DMS79 (cell line): ENCODE measurements at places on chromosomes 5 and 9.

DNA sequence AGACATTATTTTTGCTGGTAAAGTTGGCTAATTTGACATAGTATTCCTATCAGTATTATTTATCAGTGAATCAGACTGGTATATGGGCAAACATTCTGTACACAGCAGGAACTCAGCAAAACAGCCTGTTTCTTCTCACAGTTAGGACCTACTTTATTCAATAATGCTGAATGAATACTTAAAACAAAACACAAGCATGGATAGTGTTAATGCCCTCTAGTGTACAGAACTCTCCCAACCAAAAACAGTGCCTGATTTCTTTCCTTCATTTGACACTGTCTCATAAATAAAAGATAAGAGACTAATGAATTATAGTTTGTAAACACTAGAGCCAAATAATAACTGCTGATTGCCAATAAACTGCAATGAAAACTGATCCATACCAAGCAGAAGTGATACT is 1113.3 kb downstream of the PTPRD start:
- DNase-seq, result no peak

- DNase-seq, result no peak
Observed at GRCh38 chr5:34817558-34818351, 21.2 kb upstream of the TTC23L start.

GRCh38 chr5:42268630-42269029 is 154.6 kb upstream of the GHR start:
- DNase-seq, result no peak

GRCh38 chr5:598564-598890 is 13.6 kb upstream of the CEP72 start:
- DNase-seq, result no peak

- no peak for DNase-seq
Observed at GRCh38 chr5:95018946-95019345, 265.9 kb downstream of the MCTP1 start.

DNA sequence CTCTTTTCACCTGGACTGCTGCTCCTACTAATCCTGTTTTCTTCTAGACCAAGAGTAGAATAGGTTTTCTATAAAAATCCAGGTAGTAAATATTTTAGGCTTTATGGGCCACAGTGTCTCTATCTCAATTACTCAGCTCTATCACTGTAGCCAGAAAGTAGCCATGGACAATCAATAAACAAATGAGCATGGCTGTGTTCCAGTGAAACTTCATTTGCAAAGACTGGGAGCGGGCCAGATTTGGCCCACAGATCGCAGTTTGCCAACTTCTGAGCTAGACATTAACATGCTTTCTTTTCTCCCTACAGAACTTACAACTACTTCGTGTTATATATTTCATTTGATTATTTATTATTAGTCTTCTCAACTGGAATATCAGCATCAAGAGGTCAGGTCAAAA is 30.2 kb downstream of the BRINP1 start:
- no peak for DNase-seq

- no peak for DNase-seq
Observed at GRCh38 chr5:31362529-31362900, 169.0 kb downstream of the CDH6 start.

GRCh38 chr5:163248333-163248732 is 189.1 kb upstream of the CCNG1 start:
- no peak for DNase-seq

DNA sequence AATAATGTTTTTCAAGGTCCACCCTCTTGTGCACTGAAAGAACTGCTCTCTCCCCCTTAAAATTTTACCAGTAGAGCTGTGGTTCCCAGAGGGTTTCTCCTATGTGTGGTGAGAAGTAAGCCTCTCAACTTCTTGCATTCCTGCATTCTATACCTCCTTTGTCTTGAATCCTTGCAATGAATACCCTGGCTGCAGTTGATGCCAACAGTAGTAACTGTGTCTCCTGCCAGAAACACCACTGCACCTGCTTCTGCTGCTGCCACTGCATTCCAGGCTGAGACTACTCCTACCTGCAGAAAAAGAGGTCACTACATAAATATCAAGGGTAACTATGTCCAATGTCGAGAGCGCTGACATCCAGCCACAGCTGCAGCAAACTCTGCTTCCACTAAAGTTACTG is 203.7 kb downstream of the TMEM167A start:
- no peak for DNase-seq

- DNase-seq, result no peak
Observed at GRCh38 chr9:36855448-36856315, 178.4 kb downstream of the PAX5 start.

GRCh38 chr5:159915904-159916840 is at the start of gene ADRA1B:
Gene ADRA1B, plus strand, starts transcription at chr5:159916482. Its CDS starts 424 bp downstream, at chr5:159916906.
- DNase-seq, result no peak

- no peak for DNase-seq
Observed at GRCh38 chr5:142780871-142781270, 10.7 kb downstream of the ARHGAP26 start.

DNA sequence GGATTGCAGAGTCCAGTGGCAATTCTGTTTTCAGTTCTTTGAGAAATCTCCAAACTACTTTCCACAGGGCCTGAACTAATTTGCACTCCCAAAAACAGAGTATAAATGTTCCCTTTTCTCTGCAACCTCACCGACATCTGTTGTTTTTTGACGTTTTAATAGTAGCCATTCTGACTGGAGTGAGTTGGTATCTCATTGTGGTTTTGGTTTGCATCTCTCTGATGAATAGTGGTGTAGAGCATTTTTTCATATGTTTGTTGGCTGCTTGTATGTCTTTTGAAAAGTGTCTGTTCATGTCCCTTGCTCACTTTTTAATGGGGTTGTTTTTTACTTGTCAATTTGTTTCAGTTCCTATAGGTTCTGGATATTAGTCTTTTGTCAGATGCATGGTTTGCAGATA is 72.6 kb downstream of the PALM2AKAP2 start:
- no peak for DNase-seq

DNA sequence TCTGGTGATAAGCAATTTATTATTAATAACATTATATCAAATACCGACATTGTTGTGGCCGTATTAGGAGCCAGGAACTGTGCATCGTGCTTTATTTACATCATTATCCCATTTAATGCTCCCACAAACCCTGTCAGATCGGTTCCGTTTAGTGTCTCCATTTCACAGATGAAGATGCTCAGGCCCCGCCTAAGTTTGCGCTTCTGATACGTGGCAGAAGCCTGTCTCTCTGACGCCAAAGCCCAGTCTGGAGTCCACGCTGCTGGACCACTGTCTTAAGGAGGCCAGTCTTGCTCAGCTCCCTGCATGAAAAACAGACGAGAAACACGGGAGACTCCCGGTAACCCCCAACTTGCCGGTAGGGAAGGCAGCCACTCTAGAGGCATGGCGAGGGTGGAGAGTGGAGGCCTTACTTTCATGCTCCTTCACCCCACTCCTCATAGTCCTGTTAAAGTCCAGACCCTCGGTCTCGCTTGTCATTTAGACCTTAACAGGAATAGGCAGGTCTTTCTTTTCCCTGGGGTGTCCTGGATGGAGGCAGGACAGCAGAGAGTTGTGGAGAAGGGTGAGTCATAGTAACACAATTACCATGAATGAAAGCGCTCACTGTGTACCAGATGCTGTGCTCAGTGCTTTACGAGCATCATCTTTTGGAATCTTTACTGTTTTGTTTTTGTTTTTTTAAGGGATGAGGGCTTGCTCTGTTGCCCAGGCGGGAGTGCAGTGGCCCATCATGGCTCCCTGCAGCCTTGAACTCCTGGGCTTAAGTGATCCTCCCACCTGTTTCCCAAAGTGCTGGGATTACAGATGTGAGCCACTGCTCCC is 872 bp downstream of the TXNDC15 start:
- no peak for DNase-seq

GRCh38 chr5:43301653-43302091 is 11.5 kb downstream of the HMGCS1 start:
- DNase-seq, result peak; percentile 24

- no peak for DNase-seq
Observed at GRCh38 chr9:109247228-109247627, 73.6 kb downstream of the EPB41L4B start.

DNA sequence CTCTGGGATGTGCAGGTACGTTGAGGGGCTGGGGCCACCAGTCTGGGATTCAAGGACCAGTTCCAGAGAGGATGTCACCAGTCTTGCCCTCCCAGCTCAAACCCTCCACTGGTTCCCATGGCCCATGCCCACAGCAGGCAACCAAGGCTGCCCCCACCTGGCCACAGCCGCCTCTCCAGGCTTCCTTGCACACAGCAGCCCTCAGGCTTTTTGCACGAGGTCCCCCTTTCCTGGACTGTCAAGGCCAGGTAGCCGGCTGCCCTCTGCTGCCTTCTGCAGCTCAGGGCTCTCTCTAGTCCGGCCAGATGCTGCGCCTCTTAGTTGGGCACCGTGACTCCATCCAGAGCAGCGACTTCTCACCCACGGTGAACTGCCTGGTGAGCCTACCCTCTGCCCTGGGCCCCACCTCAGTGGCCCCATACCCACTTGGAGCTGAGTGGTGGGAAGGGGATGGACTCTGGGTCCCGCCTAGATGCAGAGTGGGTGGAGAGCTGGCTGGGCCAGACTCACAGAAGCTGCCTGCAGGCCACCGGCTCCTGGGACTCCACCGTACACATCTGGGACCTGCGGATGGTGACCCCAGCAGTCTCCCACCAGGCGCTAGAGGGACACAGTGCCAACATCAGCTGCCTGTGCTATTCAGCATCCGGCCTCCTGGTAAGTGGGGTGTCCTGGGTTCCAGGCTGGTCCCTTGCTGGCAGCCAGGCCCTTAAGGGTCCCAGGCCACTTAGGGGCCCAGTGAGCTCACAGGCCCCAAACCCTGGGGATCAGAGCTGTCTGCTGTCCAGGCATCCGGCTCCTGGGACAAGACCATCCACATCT is 2.9 kb downstream of the WDR38 start:
- no peak for DNase-seq

GRCh38 chr5:31366941-31367340 is 165.0 kb downstream of the DROSHA start:
- DNase-seq, result no peak

DNA sequence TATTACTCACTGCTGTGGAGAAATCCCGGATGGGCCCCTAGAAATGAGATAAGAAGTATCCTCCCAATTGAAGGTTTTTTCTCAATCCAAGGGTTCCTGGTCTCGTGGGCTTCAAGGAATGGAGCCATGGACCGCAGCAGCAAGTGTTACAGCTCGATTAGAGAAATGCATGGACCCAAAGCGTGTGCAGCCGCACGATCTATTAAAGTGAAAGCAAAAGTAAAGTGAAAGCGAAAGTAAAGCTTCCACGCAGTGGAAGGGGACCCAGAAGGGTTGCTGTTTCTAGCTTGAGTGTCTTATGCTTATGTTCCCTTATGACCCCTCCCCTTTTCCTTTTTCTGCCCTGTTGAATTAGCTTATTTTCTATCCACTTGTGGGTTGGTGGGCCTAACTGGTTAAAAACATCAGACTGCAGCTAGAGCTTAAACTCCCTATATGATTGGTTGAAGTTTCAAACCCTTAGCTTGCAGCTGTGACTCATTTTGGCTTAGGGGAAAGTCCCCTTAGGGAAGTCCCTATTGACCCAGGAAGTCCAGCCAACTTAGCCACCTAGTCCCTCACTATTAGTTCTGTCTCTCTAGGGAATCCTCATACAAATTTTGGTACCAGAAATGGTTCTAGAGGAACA is 1111.8 kb downstream of the TAF11L14 start:
- DNase-seq, result peak; percentile 31

DNA sequence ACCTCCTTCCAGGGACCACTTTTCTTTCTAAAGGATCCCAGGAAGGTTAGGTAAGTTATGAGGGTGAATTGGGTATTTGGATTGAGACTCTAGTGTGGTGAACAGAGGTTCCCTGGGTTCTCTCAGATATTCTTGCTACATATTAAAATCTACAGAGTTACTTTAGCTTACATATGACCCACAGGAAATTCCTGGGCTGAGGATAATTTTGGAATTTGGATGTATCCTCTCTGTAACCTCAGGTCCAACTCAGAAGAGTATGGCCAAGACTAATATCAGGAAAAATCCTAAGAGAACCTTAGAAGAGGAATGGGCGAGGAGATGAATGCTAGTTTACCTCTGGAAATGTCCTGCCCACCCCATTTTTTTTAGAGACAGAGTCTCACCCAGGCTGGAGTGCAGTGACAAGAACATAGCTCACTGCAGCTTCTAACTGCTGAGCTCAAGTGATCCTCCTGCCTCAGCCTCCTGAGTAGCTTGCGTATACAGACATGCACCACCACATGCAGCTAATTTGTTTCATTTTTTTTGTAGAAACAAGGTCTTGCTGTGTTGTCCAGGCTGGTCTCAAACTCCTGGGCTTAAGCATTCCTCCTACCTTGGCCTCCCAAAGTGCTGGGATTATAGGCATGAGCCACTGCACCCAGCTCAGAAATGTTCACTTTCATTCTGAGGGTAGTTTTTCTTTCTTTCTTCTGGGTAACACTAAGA is 196.4 kb downstream of the ARHGEF28 start:
- no peak for DNase-seq

GRCh38 chr5:108238936-108239887 is 142.7 kb downstream of the FBXL17 start:
- no peak for DNase-seq

DNA sequence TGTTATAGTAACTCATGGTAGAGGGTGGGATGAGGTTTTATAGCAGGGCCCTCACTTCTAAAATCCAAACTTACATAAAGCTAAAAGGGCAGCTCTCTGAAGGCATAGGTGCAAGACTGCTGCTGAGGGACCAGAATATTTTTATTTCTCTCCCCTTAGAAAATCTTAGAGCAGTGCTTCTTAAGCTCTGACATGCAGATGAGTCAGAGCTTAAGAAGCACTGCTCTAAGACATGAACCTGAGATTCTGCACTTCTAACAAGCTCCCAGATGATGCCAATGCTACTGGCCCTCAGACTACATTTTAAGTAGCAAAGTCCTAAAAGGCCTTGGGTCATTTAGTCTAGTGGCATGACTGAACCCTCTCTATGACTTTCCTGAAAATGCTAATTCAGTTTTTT is 97.6 kb upstream of the SPRY4 start:
- DNase-seq, result no peak

DNA sequence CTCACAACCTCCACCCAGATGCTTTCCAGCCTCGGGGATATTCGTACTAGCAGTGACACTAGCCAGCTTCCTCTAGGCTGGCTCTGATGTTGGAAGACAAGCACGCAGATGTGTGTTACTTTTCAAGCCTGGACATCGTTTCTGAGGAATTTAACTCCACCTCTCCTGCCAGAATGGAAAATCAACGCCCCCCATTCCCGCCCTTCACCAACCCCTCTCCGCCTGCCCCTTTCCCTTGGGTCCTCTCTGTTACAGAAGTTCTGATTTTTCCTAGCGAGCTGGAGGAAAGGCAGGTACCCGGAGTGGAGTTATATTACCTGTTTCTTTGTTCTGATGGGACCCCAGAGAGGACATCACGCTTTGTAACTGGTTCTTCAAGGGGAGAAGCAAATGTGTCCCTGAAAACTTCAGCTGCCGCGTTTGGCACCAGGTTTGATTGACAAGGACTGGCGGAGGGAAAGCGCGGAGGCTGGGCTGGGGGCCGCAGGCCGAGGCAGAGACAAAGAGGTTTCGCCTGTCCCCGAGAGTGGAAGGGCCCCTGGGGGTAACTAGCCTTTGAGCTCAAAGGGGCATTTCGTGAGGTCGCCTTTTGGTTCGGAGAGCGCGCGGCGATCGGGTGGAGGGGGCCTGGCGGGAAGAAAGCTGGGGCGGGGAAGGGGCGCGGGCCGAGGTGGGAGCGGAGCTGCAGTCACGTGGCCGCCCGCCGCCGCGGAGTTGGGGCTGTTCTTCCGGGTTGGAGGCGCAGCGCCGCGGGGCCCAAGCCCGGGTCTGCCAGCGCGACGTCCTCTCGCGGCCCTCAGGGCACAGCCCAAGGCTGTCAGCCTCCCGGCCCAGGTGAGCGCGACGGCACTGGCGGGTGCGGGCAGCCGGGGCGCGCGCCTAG is at the start of gene NNT:
NNT (plus strand) TSS at position 720 of the 883 bp plus-strand sequence. CDS start 6,016 bp downstream, outside the sequence.
- peak; percentile 41 for DNase-seq
